Naive thymus-derived CD8-positive, alpha-beta T cell (primary cell): ENCODE measurements at places on chromosomes 1 and 21.
A peak's percentile ranks its signal among the peaks of the same experiment; 100 is the strongest.

- no peak for DNase-seq
- no peak overlapping the region for H3K4me3 ChIP-seq
- no peak overlapping the region for H3K27ac ChIP-seq
- H3K27me3 ChIP-seq = no peaks in the 10 kb centered on the region
These were observed 77.5 kb downstream of the PUM1 start for GRCh38 chr1:30988045-30988444.

DNA sequence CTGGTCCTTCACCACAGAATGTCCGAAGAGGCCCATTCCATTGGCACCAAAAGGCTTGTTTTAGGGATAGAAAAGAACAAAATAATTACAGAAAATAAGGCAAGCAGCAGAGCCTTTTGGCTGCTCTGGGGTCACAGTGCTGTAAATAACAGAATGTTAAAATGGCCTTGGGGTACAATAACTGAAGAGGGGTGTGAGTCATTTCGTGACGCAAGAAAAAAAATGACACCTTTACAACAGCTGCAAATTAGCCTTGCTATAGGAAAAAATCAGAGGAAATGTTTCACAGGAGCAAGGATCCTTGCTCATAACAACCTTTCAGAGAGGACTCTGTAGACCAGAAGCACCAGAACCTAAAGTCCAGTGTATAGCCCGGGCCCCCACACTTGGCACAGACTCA, 483.4 kb downstream of the OMA1 start:
- H3K4me1 ChIP-seq = no peaks in the 10 kb centered on the region
- H3K36me3 ChIP-seq = no peaks in the 10 kb centered on the region
- H3K27me3 ChIP-seq = no peaks in the 10 kb centered on the region
- no peak overlapping the region for H3K4me3 ChIP-seq

DNA sequence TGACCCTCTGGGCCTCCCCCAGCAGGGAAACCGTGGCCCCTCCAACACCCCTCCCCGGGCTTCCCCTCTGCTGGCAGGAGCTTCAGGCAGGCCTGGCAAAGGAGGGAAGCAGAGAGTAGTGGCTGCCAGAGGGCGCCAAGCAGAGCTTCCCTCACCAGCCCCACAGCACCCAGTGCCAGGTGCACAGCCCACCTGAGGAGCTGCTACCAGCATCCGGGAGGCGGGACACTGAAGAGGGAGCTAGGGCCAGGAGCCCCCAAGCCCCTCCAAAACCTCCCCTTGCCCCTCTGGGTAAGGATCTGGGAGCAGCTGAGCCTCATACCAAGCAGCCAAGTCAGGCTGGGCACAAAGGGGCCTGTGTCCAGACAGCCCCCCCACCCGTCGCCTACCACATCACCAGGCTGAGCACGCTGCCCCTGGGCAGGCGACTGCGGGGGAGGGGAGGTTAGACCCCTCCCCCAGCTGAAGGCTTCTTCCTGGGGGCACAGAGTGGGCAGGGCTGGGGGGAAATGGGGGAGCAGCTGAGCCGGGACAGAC, 19.6 kb downstream of the CCDC24 start:
- DNase-seq = no peak
- no peaks in the 10 kb centered on the region for H3K36me3 ChIP-seq
- peaks cover 13% of the 10 kb centered on the region for H3K4me1 ChIP-seq
- H3K4me3 ChIP-seq = no peak overlapping the region

DNA sequence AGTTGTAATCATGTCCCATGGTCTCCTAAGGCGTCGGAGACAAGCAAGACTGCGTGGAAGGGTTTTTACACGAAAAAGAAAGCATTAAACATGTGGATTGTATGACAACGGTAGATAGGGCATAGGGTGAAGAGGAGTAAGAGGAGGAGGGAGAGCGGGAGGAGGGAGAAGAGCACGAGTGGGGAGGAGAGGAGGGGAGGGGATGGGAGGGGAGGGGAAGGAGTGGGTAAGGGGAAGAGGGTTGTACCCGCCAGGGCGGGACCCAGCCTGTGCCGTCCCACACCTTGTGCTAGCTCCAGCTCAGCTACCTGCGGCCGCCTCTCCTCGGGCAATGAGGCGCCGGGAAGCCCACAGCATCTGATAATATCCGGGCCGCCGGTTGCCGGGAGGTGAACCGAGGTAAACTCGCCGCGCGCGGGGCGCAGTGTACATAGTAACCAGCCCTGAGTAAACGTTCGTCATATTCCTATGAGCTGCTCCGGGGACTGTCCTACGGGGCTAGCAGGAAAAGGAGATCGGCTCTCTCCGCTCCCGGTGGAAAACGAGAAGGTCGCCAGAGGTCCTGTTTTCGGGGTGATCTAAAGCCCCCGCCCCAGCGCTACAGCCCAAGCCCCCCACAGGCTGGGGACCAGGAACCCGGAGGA, 449 bp upstream of the RCAN3 start:
- no peaks in the 10 kb centered on the region for H3K27me3 ChIP-seq
- peak overlapping the region; percentile 97 for H3K27ac ChIP-seq
- H3K36me3 ChIP-seq = peaks cover 6% of the 10 kb centered on the region
- DNase-seq = peak; percentile 84
- peak overlapping the region; percentile 93 for H3K4me3 ChIP-seq

- H3K4me1 ChIP-seq = peaks cover 7% of the 10 kb centered on the region
- H3K4me3 ChIP-seq = no peak overlapping the region
- peaks cover 32% of the 10 kb centered on the region for H3K27me3 ChIP-seq
- DNase-seq = no peak
- H3K27ac ChIP-seq = no peak overlapping the region
- no peaks in the 10 kb centered on the region for H3K36me3 ChIP-seq
These were observed 19.7 kb downstream of the CAMK2N1 start for GRCh38 chr1:20466273-20466672.

DNA sequence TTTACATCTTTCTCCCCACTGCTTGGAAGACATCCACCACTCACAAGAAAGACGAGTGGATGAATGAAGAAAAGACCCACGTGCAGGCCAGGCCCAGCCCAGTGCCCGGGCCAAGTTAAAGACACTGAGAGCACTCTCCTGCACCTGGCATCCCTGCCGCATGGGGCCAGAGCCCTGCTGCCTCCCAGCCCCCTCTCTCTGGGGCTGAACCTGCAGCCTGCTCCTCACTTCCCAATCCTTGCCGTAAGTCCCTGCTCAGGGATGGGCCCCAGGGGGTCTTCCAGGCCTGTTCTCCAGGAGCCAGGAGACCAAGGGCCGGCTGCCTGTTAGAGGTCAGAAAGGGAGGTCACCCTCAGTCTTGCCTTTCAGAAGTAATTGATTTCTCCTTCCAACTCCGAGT, 168.5 kb upstream of the ZC3H12A start:
- no peaks in the 10 kb centered on the region for H3K4me1 ChIP-seq
- H3K4me3 ChIP-seq = no peak overlapping the region
- no peak overlapping the region for H3K27ac ChIP-seq
- DNase-seq = no peak

GRCh38 chr1:168921629-168922028, 184.9 kb upstream of the ATP1B1 start:
- H3K27me3 ChIP-seq = peaks cover 8% of the 10 kb centered on the region
- no peak overlapping the region for H3K4me3 ChIP-seq
- no peaks in the 10 kb centered on the region for H3K4me1 ChIP-seq
- H3K36me3 ChIP-seq = no peaks in the 10 kb centered on the region
